ENCODE measurements at places on chromosomes 16 and 17.
A peak's percentile ranks its signal among the peaks of the same experiment; 100 is the strongest.

- DNase-seq, result no peak
Observed at GRCh38 chr16:30376461-30376902, 1.9 kb downstream of the MYL11 start.

GRCh38 chr17:76419576-76420260 is 33.2 kb downstream of the UBE2O start:
- DNase-seq, result no peak

GRCh38 chr16:3566990-3567389 is 10.2 kb downstream of the NLRC3 start:
- no peak for DNase-seq

DNA sequence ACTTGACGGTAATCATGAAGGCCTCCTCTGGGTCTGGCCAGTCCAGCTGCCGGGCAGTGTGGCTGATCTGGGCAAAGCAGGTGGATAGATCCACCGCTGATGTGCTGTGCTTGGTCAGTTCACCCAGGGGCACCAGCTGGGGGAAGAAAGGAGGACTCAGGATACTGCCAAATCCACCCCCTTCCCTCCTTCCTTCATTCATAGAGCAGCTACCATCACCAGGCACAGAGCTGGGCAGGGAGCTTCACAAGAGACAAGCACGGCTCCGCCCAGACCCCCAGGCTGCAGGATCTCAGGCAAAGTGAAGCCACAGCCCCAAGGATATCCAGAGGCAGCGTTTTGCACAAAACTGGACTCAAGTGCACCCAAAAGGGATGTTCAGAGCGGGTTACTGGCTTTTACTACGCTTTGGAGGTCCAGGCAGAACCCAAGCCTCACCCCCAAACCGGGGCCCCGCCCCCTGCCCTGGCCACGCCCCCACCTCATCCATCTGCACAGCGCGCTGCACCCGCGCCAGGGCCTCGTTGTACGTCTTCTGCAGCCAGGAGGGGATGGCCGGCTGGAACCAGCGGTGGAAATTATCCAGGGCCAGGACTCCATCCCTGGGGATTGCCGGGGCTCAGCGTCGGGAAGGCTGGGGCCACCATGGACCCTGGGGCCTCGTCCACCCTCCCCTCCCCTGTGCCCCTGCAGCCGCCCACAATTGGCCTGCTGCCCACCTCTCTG is 9.1 kb downstream of the UNC13D start:
- DNase-seq, result no peak

GRCh38 chr16:56683424-56684172 is 1.3 kb downstream of the MT1X start:
- DNase-seq, result no peak

DNA sequence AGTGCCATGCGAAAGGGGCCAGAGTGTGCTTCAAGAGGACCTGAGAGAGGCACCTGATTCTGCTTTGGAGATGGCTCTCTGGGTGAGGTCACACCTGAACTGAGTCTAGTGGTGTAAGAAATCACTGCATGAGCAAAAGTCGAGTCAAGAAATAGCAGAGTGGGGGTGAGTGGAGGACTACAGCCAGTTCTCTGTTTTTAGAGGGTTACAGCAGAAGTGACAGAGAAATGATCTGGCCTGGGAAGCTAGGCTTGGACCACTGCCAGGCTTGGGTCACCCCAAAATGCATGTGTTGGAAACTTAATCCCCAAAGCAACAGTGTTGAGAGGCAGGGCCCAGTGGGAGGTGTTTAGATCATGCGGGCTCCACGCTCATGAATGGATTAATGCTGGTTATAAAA is 312.0 kb downstream of the CBLN1 start:
- no peak for DNase-seq

DNA sequence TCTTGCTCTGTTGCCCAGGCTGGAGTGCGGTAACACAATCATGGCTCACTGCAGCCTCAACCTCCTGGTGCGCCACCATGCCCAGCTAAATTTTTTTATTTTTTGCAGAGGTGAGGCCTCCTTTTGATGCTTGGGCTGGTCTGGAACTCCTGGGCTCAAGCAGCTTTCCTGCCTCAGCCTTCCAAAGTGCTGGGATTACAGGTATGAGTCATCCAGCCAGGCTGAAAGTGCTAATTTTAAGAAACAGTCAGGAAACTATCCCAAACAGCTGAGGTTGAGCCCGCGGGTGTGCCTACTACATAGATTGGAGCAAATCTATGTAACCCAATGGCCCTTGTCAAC is 738 bp upstream of the XPO6 start:
- no peak for DNase-seq

DNA sequence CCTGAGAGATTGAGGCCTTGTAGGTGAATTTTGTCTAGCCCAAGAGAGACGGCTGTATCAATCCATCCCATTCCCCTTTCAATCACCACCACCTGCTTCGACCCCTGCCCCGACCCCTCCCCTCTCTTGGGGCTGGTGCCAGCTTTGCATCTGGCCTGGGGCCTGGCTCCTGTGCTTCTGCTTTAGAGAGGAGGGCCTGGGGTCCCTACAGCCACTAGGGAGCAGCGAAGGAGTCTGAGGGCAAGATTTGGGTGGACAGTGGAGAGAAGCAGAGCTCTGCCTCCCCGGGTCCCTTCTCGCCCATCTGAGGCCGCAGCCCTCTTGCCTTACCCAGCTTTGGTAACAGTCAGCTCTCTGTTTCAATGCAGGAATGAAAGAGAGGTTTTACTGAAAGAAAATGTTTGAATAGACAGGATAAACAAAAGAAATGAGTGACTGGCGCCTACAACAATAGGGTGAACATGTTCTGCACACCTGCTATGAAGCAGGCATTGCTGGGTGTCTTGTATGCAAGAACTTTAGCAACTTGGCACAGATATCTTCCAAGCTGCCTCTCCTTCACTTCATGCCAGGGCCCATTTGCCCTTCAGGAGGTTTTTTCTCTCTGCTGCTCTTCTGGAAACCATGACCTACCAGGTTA is 57.4 kb downstream of the SLC47A1 start:
- DNase-seq, result no peak

DNA sequence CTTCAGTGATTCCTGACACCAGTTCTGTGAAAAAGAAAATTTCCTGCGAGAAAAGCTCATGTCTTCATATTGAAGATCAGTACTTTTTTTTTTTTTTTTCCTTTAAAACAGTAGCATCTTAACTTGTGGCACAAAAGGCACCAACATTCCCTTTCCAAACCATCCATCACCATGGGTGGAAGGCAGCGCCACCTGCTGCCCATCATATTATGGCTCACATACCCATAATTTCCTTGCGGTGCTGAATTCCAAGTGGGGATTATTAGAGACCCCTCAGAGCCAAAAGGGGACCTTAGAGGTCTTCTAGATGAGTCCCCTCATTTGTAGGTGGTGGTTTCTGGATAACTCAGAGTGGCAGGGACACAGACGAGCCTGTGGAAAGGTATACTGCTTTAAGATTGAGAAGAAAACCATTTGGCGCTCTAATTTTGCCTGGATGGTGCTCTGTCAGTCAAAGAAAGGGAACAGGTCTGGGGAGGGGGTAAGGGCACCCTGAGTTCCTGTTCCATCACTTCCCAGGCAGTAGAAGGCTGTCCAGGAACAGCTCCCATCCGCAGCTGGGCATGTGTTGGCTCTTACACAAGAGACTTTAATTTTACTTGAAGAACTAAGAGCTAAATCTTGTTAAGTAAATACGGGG is 7.9 kb upstream of the SOST start:
- DNase-seq, result peak; percentile 52

GRCh38 chr17:43767053-43767712 is 8.6 kb upstream of the SOST start:
- no peak for DNase-seq

GRCh38 chr16:74718741-74719610 is 18.3 kb upstream of the MLKL start:
- no peak for DNase-seq

DNA sequence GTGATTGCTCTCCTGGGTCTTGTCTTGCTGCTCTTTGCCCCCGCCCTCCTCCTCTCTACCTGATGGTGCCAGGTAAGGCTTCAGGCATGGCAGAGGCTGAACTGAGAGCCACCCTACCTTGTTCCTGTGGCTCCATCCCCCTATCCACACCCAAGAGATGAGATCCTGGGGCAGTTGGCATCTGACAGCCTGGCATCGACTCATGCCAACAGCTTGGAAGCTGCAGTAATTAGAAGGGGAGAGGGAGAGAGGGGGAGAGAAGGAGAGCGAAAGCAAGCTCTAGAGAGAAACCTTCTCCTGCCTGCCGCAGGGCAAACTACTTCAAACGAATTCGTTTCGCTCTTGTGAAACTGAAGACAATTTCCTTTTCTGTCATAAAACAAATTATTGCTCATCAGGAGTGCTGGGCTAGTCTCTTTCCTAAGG is 13.8 kb upstream of the SP6 start:
- DNase-seq, result no peak

GRCh38 chr17:78114831-78115723 is 13.5 kb downstream of the TMC6 start:
- no peak for DNase-seq

DNA sequence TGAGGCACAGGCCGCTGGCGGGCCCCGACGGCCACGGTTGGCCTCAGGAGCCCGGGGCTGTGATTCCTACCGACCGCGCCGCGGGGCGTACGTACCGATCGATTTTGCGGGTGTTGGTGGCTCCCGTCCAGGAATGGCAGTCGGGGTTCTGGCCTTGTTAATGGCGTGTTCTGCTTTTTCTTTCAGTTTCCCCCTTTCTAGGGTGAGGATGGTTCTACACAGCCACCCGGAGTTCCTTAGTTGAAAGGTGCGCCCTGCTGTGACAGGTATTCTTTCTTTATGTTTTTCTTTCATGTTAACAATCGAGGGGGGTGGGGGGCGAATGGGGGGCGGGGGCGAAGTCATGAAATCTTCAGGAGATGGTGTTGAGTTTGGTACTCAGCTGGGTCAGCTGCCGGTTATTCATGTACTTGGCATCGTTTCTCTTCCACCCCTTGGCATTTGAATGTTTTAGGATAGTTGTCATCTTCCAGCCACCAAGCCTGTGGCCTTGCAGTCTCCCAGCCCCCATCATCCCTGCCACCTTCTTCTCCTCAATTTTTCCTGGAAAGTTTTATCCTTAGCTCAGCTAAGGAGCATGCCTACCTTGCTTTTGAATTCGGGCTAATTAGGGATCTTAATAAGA is 802 bp downstream of the CYLD start:
- peak; percentile 45 for DNase-seq

DNA sequence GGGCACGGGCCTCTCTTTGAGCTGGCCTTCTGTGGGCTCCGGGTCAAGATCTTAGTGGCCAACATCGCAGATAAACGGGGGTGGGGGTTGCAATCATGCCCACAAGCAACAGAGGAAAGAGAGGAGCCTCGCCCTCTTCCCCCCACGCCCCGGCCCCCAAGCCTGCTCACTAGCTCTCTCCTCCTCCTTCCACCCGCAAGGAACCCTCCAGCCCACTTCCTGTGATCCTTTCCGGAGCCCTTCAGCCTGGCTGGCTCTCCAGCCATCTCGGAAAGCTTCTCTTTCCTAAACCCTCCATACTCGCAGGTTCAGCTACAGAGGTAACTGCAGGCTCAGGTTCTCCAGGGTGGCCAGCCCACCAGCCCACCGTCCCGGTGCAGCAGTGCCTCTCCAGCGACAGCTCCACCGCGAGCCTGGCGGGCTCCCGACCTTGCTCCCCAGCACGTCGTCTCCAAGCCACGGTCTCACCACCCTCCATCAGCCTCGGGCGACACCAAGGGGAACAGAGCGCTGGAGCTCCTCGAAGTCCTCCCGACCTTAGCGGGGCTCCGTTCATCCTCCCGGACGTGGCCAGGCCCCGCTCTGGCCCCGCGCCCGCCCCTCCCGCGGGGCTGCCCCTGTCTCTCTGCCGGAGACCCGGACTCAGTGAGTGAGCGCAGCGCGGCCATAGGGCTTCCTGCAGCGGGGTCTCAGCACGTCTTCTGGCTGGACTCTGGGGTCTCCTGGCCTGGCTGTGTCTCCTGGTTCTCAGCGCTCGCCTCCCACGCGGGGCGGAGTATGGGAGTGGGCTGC is 12.9 kb upstream of the ODF4 start:
- no peak for DNase-seq

- no peak for DNase-seq
Observed at GRCh38 chr16:85569615-85570212, 43.4 kb upstream of the GSE1 start.

GRCh38 chr16:60459463-60459862 is 1576.8 kb downstream of the CDH8 start:
- DNase-seq, result no peak

DNA sequence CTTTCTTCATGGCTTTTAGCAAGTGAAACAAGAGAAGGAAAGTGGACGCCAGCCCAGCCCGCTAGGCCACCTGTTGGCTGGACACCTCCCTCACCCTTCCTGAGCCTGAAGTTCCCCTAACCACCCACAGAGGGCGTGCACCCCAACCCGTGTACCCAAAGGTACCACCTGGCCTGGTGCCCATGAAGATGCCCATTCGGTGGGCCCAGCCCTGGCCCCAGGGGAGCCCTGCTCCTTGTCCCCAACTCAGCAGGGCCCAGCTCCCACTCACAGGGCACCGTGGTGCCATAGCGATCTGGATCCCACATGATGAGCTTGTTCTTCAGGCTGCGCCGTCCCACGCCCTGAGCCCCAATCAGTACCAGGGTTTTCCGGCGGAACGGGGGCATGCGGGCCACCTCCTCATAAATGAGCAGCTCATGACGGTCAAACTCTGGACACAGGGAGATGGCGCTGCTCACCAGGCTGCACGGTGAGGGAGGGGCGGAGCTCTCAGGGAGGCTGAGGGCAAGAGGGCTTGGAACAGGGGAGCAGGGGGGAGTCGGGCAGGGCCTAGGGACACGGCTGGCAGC is 26.8 kb downstream of the MPP2 start:
- peak; percentile 50 for DNase-seq

GRCh38 chr17:53924530-53925455 is 102.1 kb downstream of the KIF2B start:
- no peak for DNase-seq

DNA sequence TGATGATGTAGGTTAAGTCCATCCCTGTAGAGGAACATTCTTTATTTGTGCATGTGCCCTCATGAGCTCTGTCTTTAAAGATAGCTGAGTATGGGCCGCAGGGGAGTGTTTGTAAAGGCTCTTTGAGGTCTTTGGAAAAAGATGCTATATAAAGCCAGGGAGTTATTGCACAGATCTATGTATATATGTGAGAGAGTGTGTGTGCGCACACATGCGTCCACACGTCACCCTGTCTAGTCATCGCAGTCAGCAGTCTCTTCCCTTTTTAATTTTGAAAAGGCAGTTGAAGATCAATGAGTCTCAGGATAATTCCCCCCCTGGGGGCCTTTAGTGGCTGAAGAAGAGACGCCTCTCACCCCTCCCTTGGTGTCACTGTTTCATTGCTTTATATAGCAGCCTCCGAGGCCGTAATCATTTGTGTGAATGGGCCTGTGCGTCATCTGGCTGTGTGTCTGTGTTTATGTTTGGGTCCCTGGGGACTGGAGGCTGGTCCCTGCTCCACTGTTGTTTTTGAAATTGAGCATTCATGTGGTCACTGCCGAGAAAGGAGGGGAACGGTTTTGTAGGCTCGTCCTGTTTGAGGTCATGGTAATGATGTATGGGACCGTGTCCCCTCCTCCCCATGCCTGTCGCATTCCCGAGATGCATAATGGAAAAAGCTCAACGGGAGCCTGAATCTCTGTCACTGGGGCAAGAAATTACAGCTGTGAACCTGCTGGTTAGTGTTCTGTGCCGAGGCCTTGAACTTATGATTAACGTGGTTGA is 143.9 kb downstream of the SNX29 start:
- DNase-seq, result no peak

GRCh38 chr17:38735161-38735997 is 5.2 kb downstream of the CISD3 start:
- peak; percentile 68 for DNase-seq
